Left colon (tissue), 2 donors: ENCODE measurements at places on chromosomes 16 and 17. TPM values are rescaled to one million over a fixed set of nuclear protein-coding genes. Genes with fewer than 3 reads are reported as not detected.

The TEN1 gene
- 27.9 TPM for total RNA-seq

The KCNJ18 gene
- total RNA-seq, result not detected

The TBC1D3 gene
- total RNA-seq, result not detected

The ADAM11 gene
- not detected for total RNA-seq

The IRF8 gene
- 41.9 TPM for total RNA-seq

The LDHD gene
- total RNA-seq, result 89.2 TPM

The GPR142 gene
- not detected for total RNA-seq

The IGFALS gene
- 0.58 TPM for total RNA-seq

The MT1E gene
- total RNA-seq, result 240 TPM

The BAIAP2 gene
- 20.8 TPM for total RNA-seq

DNA sequence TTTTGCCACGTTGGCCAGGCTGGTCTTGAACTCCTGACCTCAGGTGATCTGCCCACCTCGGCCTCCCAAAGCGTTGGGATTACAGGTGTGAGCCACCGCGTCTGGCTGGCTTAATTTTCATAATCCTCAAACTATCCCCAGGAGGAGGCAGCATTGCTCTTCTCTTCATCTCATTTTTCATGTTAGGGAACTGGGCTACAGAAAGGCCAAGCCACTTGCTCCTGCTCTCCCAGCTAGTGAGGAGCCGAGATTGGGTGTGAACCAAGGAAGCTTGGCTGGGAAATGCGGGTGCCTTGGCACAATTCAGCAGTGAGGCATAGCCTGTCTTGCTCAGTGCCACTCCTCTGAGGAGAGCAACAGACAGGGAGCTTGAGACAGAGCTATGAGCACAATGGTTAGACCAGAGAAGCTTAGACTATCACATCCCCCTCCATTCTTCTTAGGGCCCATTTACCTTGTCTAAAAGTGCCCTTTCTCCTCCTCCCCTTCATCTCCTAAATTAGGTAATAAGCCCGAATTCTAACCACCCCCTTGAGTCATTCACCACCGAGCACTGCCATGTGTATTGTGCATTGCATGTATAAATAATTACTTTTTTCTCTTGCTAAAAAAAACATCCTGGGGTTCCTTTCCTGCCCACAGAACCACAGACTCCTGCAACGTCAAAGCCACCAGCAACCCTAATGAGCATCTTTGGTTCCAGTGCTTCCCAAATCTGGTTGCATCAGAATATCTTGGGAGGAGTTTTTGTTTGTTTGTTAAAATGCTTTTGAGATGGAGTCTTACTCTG lies 20.0 kb upstream of the KIF19 start:
- no peak for DNase-seq

DNA sequence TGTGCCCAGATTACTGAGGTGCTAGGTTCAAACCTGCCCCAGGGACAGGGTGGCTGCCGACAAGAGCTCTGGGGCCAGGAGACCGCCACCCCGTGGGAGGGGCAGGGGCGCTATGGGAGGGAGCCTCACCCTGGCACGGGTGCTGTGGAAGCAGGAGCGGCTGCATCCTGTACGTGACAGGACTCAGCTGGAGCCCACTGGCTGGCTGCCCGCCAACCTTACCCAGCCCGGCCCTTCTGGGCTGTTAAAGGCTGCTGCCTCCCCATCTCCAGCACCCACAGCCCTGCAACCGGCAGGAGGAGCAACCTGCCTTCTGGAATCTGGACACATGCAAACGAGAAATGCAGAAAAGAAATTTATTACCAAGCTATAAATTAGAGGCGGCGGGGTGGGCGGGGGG lies 11.2 kb downstream of the PAM16 start:
- no peak for DNase-seq

DNA sequence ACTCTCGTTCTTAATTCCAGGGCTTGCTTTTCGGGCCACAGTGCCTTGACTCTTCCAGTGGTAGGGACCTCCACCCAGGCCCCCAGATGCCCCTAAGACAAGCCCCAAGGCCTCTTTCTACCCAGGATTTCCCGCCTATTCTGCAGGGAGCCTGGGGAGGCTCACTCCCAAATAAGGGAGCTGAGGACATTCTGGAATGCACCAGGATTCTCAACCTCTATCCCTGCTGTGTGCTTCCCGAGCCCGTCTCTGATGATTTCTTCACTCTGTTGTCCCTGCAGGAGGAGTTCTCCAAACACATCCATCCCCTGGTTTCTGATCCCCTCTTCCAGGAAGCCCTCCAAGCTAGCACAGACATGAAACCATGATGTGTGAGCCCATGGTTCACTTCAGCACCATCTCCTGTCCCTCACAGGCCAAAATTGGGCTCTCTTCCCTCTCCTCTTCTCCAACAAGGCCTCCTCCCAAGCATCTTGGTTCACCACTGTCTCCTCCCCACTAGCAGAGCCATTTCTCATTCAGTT lies 255.9 kb downstream of the KATNIP start:
- no peak for DNase-seq

GRCh38 chr16:86062271-86062965 lies 163.5 kb downstream of the IRF8 start:
- peak; percentile 13 for DNase-seq

DNA sequence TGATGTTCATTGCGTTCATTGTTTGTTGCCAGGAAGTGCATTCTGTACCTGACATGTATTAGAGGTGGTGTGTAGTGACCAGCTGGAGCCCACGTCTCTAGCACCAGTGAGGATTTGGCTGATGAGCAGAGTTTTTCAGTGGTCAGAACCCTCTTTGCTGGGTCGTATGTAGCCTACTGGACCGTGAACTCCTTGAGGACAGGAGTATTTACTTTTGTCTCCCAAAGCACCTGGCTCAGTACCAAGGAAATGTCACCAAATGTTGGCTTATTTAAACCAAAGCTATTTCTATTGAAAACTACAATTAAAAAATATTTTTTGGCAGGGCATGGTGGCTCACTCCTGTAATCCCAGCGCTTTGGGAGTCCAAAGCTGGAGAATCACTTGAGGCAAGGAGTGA lies 262.7 kb downstream of the SNX29 start:
- DNase-seq, result no peak

- DNase-seq, result peak; percentile 77
Observed at GRCh38 chr16:88558457-88559442, 11.5 kb upstream of the ZC3H18 start.

GRCh38 chr17:8614988-8615387 lies 15.5 kb downstream of the MYH10 start:
- no peak for DNase-seq

DNA sequence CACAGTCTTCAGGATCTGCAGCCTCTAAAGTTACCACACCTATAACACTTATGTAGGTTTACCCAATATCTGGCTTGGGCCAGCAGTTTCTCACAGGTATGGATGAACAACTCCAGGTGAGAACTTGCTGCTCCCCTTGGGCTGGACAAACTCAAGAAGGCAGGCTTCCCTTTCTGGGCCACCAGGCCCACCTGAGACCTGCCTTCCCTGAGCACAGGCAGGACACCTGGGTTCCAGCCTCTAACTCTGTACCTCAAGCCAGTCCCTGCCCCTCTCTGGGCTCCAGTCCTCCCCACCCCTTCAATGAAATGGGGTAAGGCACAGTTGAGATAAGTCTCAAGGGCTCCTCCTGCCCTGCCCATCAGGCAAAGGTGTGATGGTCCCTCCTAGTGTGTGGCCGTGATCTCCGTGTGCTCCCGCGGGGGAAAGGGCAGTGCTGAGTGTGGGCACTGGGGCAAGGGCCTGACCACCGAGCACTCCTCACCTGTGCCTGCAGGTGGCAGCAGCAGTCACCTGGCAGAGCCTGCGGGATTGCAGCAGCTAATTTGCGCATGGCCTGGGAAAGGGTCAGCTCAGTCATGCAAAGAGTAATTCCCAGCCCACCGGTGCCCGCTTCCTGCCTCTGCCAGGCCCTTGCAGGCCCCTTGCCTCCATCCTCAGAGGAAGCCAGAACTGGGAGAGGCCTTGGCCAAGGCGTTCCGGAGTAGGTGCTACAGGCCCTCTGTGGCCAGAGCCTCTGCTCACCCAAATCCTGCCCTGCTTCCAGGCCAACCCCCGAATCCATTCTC lies 28.2 kb upstream of the ADGRG1 start:
- peak; percentile 69 for DNase-seq

DNA sequence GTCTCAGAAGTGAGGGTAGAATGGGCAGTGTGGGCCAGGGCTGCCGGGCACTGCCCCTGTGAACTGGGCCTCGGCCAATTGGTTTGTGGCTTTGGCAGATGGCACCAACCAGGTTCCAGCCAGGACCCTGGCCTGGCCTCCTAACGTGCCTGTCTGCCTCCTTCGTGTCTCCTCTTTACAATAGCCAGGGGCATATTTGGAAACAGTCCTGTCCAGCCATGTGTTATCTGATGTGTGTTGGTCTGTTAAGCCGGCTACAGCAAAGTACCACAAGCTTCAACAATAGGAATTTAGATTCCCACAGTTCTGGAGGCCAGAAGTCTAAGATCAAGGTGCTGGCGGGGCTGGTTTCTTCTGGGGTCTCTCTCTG lies 14.6 kb downstream of the CRISPLD2 start:
- DNase-seq, result no peak

- DNase-seq, result no peak
Observed at GRCh38 chr17:75557852-75558665, 29.5 kb upstream of the MYO15B start.

DNA sequence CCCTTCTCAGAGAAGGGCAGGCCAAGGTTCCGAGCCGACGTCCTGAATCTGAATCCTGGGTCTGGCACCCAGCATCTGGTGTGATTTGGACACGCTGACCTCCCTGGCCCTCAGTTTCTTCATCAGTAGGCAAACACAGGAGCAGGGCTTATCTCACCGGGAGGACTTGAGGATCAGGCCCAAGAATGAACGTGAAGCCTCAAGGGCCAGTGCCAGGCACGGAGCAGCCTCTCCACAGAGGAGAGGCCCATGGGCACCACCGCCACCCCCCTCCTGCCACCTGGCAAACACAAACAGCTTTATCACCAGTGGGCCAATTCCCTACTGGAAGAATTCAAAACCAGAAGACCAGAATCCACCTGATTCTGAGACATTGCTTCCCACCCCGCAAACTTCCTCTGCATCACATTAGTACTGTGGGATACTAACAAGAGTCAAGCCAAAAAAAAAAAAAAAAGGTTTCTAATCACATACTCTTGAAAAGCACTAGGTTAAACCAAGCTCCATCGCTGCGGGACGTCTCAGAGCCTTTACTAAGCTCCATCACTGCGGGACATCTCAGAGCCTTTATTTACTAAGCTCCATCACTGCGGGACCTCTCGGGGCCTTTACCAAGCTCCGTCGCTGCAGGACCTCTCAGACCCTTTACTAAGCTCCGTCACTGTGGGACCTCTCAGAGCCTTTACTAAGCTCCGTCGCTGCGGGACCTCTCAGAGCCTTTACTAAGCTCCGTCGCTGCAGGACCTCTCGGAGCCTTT lies 68.0 kb upstream of the DOC2B start:
- DNase-seq, result peak; percentile 8

DNA sequence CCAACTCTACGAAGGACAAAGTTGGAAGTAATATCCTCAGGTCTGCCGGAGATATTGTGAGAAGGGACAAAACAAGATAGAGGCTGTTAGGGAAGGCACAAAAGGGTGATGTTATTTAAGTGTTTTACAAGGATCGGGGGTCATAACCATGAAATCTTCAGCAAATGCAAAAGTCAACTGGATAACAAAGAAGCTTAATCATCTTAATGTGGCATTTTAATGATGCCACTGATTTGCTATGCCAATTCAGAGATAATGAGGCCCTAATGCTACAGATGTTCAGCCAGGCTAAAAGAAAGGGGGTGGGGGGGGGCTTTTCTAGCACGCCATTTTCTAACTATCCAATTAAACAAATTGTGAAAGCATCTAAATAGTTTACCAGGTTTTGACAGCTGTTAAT lies 63.1 kb downstream of the IKZF3 start:
- DNase-seq, result no peak

- DNase-seq, result no peak
Observed at GRCh38 chr17:34365340-34365739, 2.3 kb upstream of the CCL1 start.

DNA sequence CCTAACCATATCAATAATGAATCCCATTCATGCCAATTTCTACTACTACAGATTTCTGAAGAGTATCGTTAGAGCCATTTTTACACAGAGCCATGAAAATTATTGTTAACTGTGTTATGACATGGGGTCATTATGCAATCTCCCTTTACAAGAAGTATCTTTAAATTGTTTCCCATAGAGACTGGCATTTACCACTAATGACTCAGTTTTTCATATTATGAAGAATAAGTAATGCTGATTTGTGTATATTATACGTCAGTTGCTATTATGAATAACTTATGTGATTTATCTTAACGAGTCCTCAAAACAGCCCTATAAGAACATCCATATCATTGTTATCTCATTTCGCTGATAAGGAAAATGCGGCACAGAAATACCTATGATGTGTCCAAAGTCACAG lies 173.8 kb downstream of the KCNJ2 start:
- DNase-seq, result no peak

GRCh38 chr17:50469208-50469605 lies 527 bp upstream of the CHAD start:
- no peak for DNase-seq

DNA sequence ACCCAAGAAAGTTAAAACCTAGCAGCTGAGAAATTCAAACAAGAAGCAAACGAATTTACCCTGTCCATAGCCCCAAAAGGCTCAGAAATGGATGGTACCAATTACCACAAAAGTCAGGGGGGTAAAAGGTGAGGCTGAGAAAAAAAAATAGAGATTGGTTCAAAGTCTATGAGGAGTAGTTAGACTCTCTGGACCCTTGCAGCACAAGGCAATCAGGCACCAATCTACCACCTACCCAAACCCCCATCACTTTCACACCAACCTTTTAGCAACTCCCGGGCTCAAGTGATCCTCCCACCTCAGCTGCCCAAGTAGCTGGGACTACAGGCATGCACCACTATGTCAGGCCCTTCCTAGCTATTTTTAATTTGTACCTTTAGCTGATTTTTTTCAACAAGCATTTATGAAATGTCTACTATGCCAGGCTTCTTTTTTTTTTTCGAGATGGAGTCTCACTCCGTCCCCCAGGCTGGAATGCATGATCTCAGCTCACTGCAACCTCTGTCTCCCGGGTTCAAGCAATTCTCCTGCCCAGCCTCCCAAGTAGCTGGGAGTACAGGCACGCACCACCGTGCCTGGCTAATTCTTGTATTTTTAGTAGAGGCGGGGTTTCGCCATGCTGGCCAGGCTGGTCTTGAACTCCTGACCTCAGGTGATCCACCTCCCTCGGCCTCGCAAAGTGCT lies 40.8 kb downstream of the USP32 start:
- no peak for DNase-seq

GRCh38 chr17:75244133-75244866 lies 17.1 kb downstream of the GGA3 start:
- DNase-seq, result no peak

DNA sequence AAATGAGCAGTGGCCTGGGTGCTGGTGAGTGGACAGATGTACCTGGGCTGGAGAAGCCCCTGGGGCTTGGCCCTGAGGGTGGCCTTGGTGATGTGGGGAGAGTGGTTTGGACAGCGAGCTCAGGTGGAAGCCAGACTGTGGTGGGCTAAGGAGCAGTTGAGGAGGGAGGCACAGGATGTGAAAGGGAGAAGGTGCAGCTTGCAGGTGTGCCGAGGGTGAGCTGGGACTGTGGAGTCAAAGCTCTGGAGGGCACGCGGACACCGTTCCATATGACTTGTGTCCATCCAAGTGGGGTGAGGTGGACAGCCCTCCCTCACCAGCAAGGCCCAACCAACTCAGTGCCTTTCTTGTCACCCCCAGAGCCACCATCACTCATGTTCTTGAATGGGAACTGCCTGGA lies 170.8 kb upstream of the ZNF267 start:
- DNase-seq, result no peak

GRCh38 chr17:51802544-51802943 lies 356.0 kb downstream of the CA10 start:
- DNase-seq, result no peak

GRCh38 chr17:60311936-60312335 lies 80.0 kb downstream of the USP32 start:
- no peak for DNase-seq
